Renal cortex interstitium (tissue), 15 donors: ENCODE measurements at places on chromosomes 7 and 10. TPM values are rescaled to one million over a fixed set of nuclear protein-coding genes. Genes with fewer than 3 reads are reported as not detected.

The SPDYE9 gene
- 0.20 TPM for polyA plus RNA-seq

The ACSM6 gene
- polyA plus RNA-seq: 0.17 TPM

The CALHM3 gene
- not detected for polyA plus RNA-seq

The SPDYE16 gene
- 4.0 TPM for polyA plus RNA-seq

The ASB4 gene
- polyA plus RNA-seq: 0.14 TPM

The DNAH11 gene
- 1.8 TPM for polyA plus RNA-seq

The GNAT3 gene
- polyA plus RNA-seq: not detected

The FAM24B gene
- 5.1 TPM for polyA plus RNA-seq

The DLG5 gene
- 40.1 TPM for polyA plus RNA-seq

The CCL24 gene
- polyA plus RNA-seq: not detected

The OR6V1 gene
- not detected for polyA plus RNA-seq

The FBH1 gene
- 93.5 TPM for polyA plus RNA-seq

The SORCS1 gene
- 18.9 TPM for polyA plus RNA-seq

DNA sequence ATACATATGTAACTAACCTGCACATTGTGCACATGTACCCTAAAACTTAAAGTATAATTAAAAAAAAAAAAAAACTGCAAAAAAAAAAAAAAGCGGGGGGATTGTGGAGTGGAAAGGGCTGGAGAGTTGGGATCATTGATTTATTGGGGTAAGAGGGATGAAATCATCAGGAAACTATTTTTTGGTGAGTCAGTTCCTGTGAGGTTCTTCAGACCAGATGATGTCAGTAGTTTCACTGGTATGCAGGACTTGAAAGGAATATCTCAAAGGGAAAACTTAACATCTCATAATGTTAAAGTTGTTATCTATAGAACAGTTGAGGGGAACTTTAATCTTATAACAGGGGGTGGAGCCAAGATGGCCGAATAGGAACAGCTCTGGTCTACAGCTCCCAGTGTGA is 32.6 kb upstream of the TECTB start:
- DNase-seq: no peak

GRCh38 chr10:110864662-110865140 is 7.0 kb upstream of the PDCD4 start:
- DNase-seq: no peak

DNA sequence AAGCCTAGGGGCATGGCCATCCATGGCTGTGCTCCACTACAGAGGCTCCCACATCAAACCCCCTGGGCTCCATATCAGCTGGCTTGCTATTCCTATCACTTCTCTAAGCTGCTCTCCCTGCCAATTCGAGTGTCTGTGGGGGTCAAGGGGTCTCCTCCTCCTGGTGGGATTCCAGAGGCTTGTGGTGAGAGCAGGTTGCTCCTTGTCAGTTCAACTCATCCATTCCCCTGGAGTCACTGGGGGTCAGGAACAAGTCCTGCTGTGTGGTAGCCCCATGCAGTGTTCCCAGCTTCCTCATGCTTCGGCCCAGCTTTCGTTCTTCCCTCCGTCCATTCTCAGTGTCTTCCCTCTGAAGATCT is 86.6 kb upstream of the UNC5B start:
- DNase-seq: no peak

DNA sequence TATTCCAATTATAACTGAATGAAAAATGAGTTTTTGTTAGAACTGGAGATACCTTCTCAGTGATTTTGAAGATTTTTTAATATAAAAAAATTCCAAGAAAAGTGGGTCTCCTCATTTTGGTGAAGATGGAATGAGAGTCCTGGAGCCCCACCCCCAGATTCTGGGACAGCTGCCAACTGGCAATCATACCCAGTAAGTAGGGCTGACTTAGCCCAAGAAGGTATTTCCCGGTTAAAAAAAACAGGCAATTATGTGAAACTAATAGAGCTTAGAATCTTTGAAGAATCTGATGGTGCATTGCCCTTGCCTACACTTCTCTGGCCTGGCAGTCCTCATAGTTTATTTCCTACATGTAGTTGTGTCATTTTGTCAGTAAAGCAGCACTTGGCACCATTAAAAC is 52.8 kb upstream of the VWDE start:
- no peak for DNase-seq

GRCh38 chr7:156764016-156764669 is 123.6 kb downstream of the RNF32 start:
- peak; percentile 50 for DNase-seq

GRCh38 chr10:89679986-89680385 is 21.4 kb upstream of the KIF20B start:
- DNase-seq: no peak

- DNase-seq: no peak
These were observed 512.8 kb upstream of the GALNT17 start for GRCh38 chr7:70619130-70619529.

GRCh38 chr10:5512881-5513612 is 11.7 kb upstream of the CALML3 start:
- DNase-seq: no peak

GRCh38 chr7:76423666-76424412 is 911 bp upstream of the ZP3 start:
- DNase-seq: no peak

DNA sequence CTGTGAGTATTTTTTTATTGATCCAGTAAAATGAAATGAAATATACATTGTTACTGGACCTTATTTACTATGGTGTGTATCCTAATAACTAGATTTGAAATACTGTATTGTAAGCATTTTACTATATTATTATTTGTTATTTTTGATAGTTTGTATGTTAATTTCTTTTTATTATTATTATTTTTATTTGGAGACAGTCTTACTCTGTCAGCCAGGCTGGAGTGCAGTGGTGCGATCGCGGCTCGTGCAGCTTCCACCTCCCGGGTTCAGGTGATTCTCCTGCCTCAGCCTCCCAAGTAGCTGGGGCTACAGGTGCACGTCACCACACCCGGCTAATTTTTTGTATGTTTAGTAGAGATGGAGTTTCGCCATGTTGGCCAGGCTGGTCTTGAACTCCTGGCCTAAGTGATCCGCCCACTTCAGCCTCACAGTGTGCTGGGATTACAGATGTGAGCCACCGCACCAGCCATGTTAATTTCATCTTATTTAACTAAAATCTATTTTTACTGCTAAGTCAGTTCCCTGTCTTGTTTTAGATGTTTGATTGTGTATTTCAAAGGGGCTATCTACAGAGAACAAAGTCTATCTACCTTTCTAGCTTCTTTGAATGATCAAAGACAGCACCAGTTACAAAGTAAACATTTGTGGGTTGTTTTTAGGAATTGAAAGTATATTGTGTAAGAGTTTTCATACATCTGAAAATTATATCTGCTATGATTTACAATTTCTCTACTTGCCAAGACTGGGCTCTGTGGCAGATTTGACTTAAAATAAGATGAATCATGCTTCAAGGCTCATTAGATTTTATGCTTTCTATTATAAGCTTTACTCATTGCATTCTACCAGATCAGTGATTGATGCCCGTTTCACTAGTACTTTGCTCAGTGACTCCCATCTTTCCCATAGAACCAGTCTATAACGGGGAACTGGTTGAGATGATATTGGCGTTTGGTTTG is 41.6 kb downstream of the CDC123 start:
- DNase-seq: no peak

DNA sequence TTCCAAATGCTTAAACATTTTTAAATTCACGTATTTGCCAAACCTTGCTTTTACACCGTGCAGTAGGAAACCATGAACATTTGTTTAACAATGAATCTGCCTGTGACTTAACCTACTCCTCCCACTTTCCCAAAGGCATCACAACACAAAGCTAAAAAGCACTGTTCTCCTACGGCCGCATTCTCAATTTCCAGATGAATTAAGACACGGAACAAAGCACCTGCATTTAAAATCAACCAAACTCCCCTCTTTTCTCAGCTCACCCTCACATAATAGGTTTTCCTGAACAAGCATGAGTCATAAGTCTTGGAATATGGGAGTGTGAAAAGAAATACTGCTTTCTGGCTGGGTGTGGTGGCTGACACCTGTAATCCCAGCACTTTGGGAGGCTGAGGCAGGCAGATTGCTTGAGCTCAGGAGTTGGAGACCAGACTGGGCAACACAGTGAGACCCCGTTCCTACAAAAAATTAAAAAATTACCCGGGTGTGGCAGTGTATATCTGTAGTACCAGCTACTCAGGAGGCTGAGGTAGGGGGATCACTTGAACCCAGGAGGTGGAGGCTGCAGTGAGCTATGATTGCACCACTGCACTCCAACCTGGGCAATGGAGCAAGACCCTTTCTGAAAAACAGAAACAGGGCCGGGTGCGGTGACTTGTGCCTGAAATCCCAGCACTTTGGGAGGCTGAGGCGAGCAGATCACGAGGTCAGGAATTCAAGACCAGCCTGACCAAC is 51.7 kb upstream of the CYTH3 start:
- DNase-seq: no peak

GRCh38 chr7:150934045-150934766 is 43.9 kb downstream of the KCNH2 start:
- DNase-seq: no peak

GRCh38 chr10:18429335-18429734 is 222.1 kb downstream of the NSUN6 start:
- DNase-seq: no peak

- DNase-seq: no peak
These were observed 103.9 kb downstream of the SLC37A3 start for GRCh38 chr7:140294454-140294853.

DNA sequence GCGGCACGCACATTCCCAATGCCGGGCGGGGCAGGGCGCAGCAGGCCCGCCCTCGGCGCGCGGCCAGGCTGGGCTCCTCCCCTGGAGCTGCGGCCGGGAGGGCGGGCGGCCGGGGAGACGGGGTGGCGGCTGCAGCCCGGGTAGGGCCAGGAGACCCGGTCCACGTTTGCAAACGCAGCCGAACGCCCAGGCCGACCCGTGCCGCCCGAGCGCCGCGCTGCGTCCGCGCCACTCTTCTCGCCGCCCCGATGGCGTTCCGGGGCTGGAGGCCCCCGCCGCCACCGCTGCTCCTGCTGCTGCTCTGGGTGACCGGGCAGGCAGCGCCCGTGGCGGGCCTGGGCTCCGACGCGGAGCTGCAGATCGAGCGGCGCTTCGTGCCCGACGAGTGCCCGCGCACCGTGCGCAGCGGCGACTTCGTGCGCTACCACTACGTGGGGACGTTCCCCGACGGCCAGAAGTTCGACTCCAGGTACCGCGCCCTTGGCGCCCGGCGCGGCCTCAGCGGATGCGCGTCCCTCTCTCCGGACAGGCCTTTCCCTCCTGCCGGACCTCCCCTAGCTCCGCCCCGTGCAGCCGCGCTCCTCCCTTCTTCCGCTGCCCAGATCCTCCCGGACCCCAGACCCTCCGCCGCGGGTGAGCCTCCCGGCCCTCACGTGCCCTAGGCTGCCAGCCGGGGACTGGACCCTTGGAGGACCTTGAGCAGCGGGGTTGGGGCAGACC is at the start of gene FKBP9:
TSS of gene FKBP9 (plus strand) at position 115 of the 720 bp plus-strand sequence. CDS start at position 249, 134 bp downstream.
- peak; percentile 84 for DNase-seq

- DNase-seq: no peak
These were observed 82.9 kb upstream of the WDR11 start for GRCh38 chr10:120768227-120768626.

DNA sequence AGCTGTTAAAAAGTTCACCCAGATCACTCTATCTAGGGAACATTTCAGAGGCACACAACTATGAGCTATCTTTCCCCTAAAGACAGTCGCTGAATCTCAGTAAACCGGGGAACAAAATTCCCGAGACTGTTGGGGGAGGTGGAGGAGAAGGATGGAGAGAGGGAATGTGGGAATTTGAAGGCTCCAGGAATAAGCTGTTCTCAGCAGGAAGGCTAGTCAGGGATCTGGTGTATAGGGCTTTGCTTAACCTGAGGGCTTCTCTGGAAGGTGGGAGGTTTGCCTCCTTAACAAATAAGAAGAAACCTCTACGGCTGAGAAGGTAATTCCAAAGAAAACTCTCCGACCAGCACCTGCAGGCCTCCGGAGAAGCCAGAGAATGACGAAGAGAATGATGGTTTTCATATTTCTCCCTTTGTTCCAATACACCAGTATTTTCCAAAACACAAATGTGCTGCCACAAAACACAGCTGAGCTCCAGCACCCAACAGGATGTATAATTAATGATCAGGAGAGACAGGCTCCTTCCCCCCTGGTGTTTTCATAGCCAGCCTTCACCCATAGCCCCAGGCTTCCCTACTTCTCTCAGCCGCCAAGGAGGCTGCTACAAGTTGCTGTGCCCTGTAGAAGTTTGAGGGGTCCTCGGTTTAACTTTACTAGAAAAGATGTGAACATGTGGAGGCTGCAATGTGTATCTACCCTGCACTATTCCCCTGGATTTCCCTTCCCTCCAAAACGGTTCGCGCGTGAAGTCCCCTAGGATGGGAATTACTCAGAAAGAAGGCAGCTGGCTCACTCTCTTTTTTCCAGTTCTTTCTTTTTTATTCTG is 2.0 kb downstream of the KCNMA1 start:
- no peak for DNase-seq

- DNase-seq: no peak
These were observed 46.8 kb downstream of the ATOH7 start for GRCh38 chr10:68185085-68185484.

DNA sequence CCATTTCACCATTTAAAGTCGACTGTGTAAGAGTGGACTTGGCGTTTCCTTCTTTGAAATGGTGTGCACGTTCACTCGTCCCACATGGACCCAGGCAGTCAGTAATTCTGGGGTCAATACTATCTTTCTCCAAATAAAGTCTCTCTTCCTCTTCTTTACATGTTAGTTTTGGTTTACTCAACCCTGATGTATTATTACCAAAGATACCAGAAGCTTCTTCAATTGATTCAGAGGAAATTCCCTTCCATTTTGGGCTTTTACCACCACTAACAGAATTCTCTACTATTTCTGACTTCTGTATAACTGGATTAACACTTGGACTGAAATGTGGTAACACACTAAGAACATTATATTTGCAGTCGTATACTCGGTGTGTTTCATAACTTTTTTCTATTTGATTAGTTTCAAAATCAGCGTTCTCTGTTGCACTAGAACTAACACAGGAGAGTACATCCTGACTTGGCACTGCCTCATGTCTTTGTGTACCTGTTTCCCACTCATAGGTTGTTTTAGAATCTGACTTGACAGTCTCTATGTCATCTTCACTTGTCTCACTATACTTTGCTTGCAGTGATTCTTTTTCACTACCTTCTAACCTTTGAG is 60.8 kb downstream of the LARP4B start:
- no peak for DNase-seq

DNA sequence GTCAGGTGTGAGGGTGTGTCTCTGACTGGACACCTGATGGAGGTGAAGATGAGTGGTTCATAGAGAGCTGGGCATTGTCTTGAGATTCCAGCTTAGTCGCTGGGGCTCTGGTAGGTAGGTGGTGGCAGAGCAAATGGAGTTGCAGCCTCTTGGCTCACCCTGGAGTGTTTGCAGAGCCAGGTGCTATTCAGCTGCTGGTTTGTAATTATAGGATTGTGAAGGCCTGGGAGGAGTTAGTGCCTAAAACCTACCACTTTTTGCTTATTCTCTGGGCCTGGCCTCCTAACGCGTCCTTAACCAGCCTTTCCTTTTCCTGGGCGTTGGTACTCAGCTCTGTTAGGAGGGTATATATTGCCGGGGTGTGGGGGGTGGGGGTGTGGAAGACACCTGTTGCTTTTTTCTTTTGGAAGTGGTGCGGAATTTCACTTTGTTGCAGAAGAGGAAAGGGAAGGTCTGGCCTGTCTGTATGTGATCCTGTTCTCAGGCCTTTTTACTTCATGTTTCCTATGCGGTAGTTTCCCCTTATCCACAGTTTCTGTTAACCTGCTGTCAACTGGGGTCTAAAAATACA is 3.2 kb downstream of the PPRC1 start:
- DNase-seq: no peak
